ENCODE measurements at places on chromosomes 2 and 18. TPM values are rescaled to one million over a fixed set of nuclear protein-coding genes. Genes with fewer than 3 reads are reported as not detected.

The DGKD gene
- 50.8 TPM for total RNA-seq

The SOS1 gene
- 52.4 TPM for total RNA-seq

The KDSR gene
- 18.9 TPM for total RNA-seq

The BZW1 gene
- total RNA-seq = 290 TPM

The TLX2 gene
- total RNA-seq = not detected

The BOK gene
- 19.1 TPM for total RNA-seq

The SPP2 gene
- total RNA-seq = not detected

DNA sequence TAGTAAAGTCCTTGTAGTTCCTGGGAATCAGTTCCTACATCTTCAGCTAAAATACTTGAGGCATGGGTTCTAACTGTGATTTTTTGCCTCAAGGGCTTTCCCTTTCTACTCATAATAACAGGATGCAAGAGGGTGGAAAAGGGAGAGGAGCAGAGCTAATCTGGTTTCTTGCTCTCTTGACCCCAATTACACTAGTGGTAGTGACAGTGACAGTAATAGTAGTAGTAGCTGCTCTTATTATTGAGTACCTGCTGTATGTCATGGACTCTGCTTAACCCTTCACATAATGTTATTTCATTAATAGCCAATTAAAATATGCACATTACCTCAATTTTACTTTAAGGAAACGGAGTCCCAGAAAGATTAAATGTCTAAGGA is 214.8 kb upstream of the HNRNPA3 start:
- no peak for DNase-seq

GRCh38 chr2:96824079-96824870 is 8.2 kb downstream of the CNNM3 start:
- no peak for DNase-seq

- DNase-seq = no peak
Observed at GRCh38 chr2:1874101-1874865, 130.0 kb upstream of the PXDN start.

DNA sequence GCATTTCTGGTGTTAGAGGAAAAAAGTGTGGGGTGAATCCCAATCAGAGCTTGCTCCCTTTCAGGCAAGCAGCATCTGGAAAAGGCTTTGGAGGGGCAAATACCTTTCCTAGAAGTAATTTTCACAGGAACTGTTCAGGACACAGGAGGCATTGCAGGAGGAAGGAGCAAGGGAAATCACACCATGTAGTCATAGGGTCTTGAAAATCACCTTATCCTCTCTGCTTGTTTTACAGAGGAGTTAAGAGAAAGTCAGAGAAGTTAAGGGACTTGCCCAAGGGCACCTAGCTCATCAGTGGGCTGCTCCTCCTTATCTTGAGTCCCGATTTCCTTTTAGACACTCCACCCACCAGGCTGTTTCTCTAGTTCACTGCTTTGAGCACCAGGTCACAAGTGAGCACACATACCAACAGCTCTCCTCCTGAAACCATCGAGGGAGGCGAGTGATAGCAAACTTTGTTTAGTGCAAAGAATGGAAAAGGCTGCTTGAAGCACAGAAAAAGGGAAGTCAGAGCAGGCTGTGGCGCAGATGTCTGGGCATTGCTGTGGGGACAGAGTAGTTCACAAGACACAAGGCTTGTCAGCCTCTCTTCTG is 89.2 kb upstream of the CXCR4 start:
- DNase-seq = no peak

- no peak for DNase-seq
Observed at GRCh38 chr2:20543469-20544152, 96.7 kb downstream of the RHOB start.

- no peak for DNase-seq
Observed at GRCh38 chr2:127680706-127681287, 5.5 kb upstream of the LIMS2 start.

- DNase-seq = no peak
Observed at GRCh38 chr2:202064881-202065230, 8.2 kb upstream of the KIAA2012 start.

DNA sequence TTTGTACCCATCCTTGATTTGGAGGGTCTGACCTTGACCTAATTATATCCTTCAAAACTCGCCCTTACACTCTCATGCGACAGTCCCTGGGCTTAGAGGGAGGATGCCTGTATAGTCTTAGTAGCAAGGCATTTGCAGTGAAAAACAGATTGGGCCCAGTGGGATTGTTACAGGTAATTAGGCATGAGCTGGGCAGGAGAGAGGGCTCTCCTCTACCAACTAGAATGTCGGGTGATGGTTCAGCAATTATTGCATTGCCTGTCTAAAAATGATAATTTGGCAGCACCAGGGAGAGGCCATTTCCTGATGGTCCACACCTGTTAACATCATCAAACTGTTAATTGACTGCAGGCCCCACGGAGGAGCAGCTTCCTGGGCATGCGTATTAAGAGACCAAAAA is 32.4 kb downstream of the COMMD1 start:
- peak; percentile 72 for DNase-seq

DNA sequence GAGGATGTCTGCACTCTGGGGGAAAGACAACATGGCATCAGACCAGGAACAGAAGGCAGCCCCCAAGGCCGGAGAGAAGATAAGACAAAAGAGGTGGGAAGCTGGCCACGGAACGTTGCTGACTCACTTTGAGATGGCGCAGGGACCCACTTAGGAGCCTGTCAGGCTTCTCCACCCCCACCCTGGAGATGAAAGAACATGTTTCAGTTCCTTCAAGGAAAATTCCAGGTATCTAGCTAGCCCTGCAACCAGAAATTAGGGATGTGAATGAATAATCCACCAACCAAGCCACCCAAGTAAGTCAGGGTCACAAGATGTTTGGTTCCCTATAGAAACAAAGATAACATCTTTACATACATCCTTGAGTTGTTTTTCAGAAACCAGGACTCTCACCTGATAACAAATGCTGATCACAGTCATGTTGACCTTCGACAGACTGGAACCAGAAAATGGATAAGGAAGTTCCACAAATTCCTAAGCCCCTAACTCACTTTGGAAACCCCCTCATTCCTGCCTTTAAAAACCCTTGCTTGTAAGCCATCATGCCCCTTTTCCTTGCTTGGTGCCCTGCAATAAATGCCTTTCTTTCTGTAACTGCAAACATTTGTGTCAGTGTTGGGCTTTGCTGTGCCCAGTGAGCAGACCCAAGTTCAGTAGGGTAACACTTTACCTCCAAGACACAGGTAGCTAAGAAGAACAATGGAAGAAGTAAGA is 31.9 kb downstream of the PSTPIP2 start:
- no peak for DNase-seq

- no peak for DNase-seq
Observed at GRCh38 chr2:179772346-179772745, 89.1 kb downstream of the ZNF385B start.

- no peak for DNase-seq
Observed at GRCh38 chr2:171181064-171182049, 20.7 kb upstream of the TLK1 start.

DNA sequence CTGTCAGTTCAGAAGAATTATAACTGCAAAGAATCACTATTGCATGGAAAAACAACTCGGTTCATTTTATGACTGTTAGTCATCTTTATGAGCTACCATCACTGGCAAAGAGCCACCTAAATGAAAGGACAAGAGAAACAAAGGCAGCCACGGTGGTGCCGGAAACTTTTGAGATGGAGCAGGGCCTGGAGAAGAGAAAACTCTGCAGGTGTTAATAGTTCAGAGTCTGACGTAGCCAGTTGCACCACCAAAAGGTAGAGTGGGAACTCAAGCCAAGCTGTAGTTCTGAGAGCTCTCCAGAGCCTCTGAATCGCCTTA is 110.9 kb downstream of the FTCDNL1 start:
- no peak for DNase-seq

DNA sequence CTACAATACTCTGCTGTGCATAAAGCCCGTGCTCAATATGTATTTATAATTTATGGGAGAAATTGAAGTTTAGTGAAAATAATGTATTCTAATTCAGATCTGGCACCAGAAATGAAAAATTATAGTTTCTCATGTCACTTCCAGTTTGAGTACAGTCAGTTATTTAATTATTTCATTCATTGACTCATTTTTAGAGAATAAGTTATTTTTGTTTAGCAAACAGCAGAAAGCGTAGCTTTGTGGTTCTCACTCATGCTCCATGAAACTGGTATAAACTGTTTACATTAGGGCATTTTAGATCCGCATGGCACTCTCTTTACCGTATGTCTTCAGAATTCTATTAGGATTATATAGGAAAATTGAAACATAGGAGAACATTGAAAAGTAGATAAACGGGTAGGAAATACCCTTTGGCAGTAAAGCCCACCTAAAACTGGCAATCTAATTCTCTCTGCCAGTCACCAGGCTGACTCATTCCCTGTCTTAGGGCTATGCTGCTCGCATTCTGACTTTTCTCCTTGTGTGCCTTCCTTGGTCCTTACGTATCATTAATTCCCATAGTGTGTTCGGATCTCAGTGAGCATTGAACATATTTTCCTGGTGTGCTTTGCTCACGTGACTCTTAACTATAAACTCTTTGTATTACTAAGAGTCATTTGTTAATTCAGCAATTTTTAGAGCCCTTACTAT is 106.0 kb downstream of the ZNF236 start:
- DNase-seq = no peak

DNA sequence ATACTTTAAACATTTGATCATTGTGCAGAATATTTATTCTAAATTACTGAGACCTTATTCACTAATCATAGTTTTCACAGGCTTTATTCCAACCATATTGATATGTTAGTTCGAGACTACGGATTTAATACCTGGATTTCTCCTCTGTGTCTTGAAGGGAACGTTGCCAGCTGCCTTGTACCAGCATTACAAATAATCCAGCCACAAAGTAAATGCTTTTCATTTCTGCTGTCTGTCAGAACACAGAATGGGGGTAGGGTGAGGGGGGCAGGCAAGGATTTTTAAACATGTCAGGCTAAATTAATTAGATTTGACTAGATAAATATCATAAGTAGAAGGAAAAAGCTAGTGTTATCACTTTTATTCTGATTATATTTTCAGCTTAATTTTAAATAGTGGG is 3.1 kb downstream of the GCG start:
- no peak for DNase-seq

DNA sequence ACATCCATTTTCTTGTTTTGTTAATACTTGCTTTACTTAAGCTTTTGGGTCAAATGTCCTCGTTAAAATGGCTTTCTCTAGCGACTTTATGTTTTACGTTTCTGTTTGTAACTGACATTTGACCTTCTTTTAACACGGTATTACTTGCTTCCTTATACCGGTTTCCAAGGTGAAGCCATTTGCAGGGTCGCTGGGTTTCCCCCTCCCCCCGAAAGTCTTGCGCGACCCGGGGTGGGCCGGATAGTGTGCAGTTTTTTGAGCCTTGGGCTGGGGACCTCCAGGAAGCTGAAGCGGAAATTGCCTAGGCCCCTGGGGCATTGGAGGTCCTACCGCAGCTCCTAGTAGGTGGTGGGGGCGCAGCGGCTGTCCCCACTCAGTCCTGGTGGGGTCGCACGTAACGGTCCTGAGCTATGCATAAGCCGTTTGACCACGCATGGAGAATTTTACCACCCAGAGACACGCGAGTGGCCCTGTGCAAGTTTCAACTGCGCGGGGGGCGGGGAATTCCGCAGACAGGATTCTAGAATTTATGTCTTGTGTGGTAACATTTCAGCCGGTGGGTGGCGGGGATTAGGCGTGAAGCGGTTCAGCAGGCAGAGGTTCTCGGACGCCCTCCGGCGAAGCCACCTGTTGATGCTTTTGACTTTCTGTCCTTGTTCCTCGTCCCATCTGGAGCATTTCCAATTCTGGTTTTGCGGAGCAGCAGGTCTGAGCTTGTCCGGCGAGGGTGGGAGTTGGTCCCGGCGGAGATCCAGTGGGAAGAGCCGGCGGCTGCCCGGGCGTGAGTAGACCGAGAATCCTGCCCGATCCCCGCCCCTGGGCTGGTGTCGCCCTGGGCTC is 2.4 kb downstream of the CFLAR start:
- peak; percentile 72 for DNase-seq

- no peak for DNase-seq
Observed at GRCh38 chr2:144426981-144427479, 92.9 kb downstream of the ZEB2 start.

DNA sequence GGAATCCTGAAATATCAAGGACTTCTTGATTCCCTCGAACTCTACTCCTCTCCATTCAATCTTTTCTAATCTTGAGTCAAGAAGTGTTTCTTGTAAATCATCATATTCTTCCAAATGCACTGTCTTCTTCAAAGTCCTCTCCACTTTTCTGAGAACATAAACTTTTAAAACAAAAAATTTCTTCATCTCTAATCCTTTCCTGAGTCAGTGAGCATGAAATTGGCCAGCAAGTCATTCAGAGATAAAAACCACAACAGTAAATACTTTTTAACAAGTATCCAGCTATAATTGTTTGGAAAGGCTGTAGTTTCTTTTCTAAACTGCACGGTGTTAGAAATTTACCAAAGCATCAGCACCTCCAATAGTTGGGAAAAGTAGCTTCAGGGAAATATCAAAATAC is 312.6 kb upstream of the GALNT5 start:
- DNase-seq = no peak

DNA sequence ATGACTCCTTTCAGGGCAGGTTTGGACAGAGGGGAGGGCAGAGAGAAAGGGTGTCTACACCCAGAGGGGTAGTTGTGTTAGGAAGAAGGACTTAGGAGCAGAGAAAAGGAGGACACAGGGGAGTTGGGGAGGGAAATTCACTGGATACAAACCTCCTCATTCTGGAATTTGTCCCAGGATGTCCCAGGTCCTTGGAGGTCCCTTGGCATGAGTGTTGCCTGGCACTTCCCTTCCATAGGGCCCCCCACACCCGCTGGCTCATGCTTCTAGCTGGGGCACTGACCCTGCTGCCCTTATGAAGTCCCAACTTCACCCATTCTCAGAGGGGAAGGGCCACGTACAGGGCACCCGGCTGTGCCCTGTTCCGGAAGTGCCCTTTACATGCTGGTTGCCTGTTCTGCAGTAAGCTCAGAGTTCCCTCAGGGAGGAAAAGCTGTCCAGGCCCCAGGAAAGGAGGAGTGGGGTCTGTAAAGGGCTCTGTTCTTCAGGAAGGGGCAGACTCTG is 93.6 kb upstream of the SMAD2 start:
- DNase-seq = no peak

DNA sequence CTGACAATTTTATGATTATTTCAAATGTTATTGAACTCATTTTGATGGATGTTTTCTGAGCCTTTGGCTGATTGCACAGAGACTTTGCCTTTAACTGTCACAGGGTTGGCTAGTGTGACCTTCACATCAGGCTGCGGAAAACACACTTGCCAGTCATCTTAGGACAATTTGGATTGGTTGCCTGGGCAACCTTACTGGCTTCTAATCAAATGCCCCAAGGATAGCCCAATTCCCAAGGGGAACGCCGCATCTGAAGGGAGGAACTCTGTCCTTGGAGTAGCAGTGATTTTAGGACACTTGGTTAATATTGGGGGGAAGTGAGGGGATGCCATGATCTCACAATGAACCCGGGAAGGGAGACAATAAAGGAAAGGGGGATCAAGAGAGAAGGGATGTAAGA is 29.5 kb downstream of the OSBPL6 start:
- no peak for DNase-seq

- no peak for DNase-seq
Observed at GRCh38 chr2:46306330-46306751, 9.1 kb downstream of the EPAS1 start.

DNA sequence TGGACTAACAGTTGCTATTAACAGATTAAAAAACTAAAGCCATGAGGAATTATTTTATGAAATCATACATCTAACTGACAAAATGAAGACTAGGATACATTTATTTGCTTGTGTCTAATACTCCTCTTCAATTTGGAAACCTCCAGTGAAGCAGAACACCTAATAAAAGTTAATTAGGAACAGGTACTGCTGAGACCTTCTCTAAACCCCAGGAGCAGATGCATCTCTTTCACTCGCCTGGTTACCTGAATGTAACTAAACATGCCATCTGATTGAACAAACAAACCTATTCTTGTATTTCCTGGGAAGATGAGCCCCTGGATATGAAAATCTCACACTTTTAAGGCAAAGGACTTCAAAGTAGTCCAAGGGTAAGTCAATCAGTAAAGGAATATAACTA is 898.2 kb downstream of the NRXN1 start:
- DNase-seq = peak; percentile 72

Measured in cerebellum (tissue), 4 donors.